Fibroblast of skin of right quadriceps (primary cell): ENCODE measurements at places on chromosomes 4 and X.
A peak's percentile ranks its signal among the peaks of the same experiment; 100 is the strongest.

DNA sequence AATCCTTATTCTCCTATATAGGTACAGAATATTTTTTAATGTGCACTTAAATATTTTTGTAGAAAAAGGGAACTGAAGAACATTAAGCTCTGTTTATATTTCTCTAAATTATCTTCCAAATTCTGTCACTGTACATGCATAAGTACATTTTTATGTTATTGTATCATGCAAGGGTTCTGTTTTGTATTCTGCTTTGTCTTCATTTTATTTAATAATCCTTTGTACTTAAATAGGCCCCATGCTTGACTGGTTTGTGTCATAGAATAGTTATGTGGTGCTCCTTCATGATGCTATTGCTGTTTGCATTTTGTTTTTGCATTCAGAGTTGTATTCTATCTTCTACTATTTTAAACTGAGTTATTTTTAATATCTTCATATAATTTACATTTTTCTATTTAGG is 111.9 kb upstream of the EDNRA start:
- peak; percentile 42 for DNase-seq

GRCh38 chr4:169253113-169253671 is 17.6 kb downstream of the SH3RF1 start:
- no peak for DNase-seq

DNA sequence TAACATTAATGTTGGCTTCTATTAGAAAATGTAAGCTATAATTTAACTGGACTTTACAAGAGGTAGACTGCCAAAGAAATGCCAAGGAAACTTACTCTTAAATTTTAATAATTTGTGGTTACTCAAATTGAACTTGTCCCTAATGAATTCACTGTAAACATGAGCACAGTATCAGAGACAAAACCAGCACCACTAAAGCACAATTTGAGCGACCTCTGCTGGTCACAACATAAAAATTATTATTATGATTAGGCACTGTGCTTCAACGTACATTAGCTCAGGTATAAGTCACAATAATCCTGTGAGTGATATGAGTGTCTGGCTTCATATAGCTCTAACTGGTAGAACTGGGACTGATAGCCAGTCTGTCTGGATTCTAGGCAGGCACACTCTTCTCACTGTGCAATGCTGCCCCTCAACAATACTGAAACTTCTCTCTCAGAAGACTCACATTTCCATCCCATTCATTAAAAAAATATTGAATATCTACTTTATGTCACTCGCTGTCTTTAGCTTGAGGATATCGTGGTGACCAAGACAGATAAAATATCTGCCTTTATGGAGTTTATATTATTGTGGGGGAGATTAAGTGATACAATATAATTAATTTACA is 8.0 kb downstream of the NUDT6 start:
- peak; percentile 48 for DNase-seq

- DNase-seq, result no peak
These were observed 16.2 kb downstream of the STOX2 start for GRCh38 chr4:183921335-183921734.

DNA sequence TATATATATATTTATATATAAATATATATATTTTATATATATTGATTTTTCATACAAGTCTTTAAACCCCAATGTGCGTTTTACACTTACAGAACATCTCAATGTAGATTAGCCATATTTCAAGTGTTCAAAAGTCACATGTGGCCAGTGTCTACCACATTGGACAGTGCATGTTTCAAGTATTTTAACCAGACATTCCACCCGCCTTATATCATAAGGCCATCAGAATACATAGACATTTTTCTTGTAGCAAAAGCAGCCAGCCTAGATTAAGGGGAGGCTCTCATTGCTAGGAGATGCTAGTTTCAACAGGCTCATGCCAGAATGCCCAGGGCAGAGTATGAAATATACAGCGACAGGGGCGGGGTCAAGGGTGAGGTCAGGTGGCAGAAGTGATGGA is 202.0 kb downstream of the NR3C2 start:
- DNase-seq, result no peak

GRCh38 chr4:108036213-108036612 is 46.5 kb downstream of the HADH start:
- DNase-seq, result no peak

- no peak for DNase-seq
These were observed 46.7 kb downstream of the HELQ start for GRCh38 chr4:83408908-83409307.

DNA sequence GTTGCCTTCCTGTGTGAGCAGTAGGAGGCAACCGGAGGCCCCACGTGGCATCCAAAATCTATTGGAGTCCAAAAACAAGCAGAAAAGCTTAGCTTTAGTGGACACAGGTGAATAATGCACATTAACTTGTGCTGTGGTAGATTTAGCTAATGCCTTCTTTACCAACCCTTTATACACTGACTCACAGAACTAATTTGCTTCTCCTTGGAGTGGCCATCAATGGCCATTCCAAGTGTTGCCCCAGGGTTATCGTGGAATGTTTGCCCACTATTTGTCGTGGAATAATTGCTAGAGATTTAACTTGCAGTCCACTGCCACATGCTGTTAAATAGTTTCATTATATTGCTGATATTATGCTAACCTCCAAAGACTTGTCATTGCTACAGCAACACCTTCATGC is 729.1 kb downstream of the STPG2 start:
- DNase-seq, result no peak

DNA sequence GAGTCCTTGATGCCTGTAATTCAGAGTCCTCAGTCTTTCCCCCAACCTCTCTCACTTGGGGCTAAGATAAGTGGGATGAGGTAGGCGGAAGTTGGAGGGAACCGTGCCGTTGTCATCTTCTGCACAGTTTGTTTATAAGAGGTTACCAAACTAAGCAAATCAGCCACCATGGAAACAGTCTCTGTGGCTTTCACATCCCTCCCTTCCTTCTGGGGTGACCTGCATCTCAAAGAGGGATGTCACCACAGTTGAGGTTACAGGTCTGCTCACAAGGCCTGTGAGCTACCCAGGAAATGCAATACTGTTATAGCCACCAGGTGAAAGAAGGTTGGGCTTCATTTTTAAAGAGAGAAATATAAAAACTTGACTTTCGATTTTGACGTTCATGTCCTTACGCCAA is 26.3 kb downstream of the RTL5 start:
- DNase-seq, result no peak

GRCh38 chr4:182105416-182105815 is 137.8 kb upstream of the TENM3 start:
- DNase-seq, result no peak

GRCh38 chr4:78397292-78397630 is 154.3 kb upstream of the ANXA3 start:
- no peak for DNase-seq

DNA sequence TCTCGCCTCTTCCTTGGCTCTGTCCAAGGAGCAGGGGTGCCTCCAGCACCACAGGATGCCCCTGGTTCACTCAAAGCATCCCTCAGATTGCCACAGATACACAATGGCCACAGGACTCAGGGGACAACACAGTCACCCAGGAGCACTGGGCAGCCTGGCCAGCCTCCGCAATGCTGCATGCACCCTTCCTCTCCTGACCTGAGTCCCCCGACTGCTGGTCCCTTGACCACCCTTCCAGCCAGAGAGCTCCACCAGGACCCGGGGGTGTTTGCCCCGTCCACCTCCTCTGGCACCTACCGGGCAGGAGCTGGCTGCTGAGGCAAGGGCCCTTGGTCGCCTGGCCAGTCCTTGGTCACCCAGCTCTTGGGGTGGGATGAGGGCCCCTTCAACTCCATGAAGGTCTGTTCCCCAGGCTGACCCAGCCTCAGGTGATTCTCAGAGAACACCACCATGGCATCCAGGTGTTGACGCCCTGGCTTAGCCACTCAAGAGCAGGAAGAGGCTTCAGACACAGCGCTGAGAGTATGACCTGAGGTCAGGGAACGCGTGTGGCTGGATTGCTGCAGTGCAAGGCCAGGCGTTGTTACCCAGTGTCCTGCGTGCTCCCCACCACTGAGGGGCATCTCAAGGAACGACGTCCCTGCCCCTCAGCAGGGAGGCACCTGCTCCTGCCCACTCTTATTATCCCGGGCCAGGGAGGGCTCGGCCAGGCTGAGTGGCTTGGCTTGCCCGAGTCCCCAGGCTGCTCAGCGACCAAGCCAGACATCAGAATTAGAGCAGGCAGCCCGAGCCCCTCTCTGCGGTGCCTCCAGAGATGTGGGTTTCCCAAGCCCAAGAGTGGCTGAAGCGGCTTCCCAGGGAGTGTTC is 10.2 kb downstream of the ADRA2C start:
- no peak for DNase-seq

- DNase-seq, result peak; percentile 88
These were observed 14.9 kb downstream of the TIFA start for GRCh38 chr4:112270640-112271421.

GRCh38 chr4:2289311-2289954 is 27.5 kb upstream of the MXD4 start:
- DNase-seq, result no peak

DNA sequence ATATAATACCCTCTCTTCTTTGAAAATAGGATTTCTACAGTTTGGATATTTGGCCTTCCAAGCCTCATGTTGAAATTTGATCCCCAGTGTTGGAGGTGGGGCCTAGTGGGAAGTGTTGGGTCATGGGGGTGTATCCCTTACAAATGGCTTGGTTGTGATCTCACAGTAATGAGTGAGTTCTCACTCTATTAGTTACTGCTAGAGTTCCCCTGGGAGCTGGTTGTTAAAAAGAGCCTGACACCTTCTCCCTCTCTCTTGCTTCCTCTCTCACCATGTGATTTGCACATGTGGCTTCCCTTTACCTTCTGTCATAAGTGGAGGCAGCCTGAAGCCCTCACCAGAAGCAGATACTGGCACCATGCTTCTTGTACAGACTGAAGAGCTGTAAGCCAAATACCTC is 73.9 kb downstream of the HDAC8 start:
- DNase-seq, result peak; percentile 7

- DNase-seq, result no peak
These were observed 8.6 kb downstream of the SHOX start for GRCh38 chrX:639151-639550.

GRCh38 chr4:3704669-3705068 is 61.5 kb upstream of the ADRA2C start:
- no peak for DNase-seq

- peak; percentile 82 for DNase-seq
These were observed 94.1 kb upstream of the GALNT7 start for GRCh38 chr4:173074501-173074946.

GRCh38 chr4:114078636-114079035 is 99.2 kb upstream of the ARSJ start:
- DNase-seq, result peak; percentile 69

GRCh38 chrX:140918398-140919038 is 83.9 kb upstream of the SPANXB1 start:
- DNase-seq, result peak; percentile 50

GRCh38 chrX:63283348-63283747 is 67.8 kb downstream of the SPIN4 start:
- no peak for DNase-seq

DNA sequence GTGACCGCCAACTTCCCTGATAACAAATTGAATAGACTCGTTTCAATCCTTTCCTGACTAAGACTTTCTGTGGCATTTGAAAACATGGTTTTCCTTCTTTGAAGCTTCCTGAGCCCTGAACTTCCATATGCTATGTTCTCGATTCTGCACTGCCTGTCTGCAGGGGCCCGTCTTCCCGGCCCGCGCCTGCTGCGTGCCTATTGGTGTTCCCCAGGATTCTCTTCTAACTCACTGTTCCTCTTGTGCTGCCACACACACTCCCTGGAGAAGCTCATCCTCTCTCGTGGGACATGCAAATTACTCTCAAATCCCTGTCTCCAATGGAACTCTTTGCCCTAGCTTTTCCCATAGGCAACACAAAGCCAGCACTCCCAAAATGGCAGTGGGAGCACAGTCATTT is 262.9 kb upstream of the GATB start:
- no peak for DNase-seq

DNA sequence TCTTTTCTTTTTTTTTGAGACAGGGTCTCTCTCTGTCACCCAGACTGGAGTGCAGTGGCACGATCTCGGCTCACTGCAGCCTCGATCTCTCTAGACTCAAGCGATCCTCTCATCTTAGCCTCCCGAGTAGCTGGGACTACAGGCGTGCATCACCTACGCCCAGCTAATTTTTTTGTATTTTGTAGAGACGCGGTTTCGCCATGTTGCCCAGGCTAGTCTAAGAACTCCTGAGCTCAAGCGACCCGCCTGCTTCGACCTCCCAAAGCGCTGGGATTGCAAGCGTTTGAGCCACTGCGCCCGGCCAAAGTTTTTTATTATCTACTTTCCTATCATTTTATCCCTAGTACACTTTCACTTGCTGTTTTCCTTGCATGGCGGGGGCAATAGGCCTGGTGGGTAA is 1.4 kb downstream of the UBA6 start:
- no peak for DNase-seq

GRCh38 chrX:65976161-65976560 is 63.7 kb downstream of the VSIG4 start:
- DNase-seq, result no peak

GRCh38 chrX:131316260-131316659 is 27.2 kb upstream of the IGSF1 start:
- no peak for DNase-seq
